ENCODE measurements at places on chromosomes 6 and 20.
A peak's percentile ranks its signal among the peaks of the same experiment; 100 is the strongest.

DNA sequence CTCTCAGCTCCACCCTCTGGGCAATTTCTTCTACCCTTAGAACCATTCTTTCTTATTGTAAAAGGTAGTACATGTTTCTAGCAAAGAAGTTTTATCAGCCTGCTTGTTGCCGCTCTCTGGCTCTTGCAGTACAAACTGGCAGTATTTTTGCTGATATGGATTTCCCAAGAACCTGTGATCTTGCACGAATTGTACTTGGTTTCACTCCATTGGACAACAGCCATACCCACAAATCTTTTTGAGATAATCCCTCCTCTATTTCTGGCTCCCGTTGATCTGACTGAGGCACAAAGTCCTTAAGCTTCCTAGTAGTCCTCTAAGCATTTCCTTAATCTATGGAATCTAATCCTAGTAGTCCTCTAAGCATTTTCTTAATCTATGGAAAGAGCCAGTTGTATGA is 487.0 kb upstream of the PTCHD4 start:
- no peak for DNase-seq

GRCh38 chr20:46572153-46572552 is 21.7 kb upstream of the OCSTAMP start:
- no peak for DNase-seq

GRCh38 chr6:1925743-1926430 is 316.2 kb downstream of the FOXC1 start:
- DNase-seq = no peak

- peak; percentile 58 for DNase-seq
Measured at GRCh38 chr6:35083507-35083906, 57.6 kb downstream of the TCP11 start.

DNA sequence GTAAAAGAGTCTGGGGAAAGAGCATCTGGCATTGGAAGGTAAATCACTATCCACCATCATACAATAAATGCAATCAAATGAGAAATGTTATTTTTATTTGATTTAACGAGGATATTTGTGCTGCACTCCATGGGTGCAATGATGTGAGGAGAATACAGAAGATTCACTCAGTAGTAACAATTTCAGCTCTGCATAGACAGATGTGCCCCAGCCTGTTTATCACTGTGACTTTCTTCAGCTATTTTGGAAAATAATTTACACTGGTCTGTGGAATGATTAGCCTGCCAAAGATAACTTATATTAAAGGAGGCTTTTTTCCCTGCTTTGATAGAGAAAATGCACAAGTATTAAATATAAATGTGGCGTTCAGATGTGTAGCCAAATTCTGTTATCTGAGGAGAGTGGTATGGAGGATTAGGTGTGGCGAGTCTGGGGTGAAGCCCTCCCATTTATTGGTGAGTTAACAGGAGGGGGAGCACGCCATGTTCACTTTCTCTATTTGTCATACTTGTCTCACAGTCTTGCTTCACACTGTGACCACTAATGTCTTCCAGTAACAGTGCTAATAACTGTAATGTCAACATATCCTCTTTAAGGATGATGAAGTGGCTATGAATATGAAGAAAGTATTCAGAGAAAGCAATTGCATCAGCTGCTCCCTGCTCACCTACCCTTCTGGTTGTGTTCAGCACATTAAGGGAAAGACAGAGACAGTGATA is 645.6 kb downstream of the MMUT start:
- no peak for DNase-seq

DNA sequence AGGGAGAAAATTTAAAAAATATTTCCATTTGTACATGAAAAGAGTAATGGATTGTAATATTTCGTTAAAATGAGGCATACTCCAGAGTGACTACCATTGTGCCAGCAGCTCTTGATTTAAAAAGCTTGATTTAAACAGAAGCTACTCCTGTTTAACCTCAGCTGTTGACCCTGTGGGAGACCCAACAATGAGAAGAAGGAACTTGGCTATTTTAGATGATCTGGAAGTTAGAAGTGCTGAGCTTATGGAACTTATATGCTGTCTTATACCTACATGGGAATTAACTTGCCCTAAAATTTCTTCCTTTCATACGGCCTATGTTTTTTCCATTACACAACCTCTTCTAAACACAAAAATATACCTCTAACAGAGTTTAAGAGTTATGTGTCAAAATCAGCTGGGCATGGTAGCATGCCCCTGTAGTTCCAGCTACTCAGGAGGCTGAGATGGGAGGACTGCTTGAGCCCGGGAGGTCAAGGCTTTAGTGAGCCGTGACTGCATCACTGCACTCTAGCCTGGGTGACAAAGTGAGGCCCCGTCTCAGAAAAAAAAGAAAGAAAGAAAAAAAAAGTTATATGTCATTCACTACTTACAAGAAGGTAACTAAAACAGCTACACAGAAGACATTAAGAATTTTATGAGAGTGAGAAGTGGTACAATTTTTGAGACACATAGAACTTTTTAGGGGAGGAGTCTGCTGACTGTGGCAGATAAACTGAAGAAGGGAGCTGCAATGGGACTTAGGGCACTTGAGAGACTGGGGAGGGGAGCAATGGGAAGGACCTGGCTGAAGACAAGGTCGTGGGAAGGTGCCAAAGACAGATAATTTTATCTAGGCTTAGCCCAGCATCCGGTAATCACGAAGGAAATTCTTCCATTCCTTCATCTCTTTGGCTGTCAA is 139.9 kb downstream of the MYB start:
- no peak for DNase-seq

DNA sequence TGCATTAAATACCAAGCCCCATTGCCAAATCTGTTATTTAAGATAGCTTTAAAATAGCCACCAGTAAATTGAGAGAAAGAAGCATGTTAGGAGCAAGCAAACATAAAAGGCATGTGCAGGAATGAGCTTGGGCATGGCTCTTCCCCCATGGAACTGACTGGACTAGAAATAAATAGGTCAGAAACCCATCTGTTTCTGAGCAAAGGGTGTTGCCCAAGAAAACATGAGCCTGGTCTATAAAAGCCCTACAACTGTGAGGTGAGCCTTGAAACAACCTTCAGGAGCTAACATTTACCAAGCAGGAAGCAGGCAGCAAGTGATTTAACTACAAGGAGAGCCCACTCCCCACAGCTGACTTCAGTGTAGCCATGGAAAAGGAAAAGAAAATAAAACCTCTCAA is 126.3 kb downstream of the C6orf118 start:
- no peak for DNase-seq

GRCh38 chr6:137017081-137017480 is 27.7 kb downstream of the IL20RA start:
- DNase-seq = no peak

GRCh38 chr6:35583893-35584688 is 71.4 kb upstream of the TULP1 start:
- DNase-seq = no peak

GRCh38 chr6:30152016-30152673 is 8.9 kb downstream of the TRIM10 start:
- no peak for DNase-seq

- DNase-seq = no peak
Measured at GRCh38 chr6:148055419-148055818, 287.2 kb upstream of the SASH1 start.

DNA sequence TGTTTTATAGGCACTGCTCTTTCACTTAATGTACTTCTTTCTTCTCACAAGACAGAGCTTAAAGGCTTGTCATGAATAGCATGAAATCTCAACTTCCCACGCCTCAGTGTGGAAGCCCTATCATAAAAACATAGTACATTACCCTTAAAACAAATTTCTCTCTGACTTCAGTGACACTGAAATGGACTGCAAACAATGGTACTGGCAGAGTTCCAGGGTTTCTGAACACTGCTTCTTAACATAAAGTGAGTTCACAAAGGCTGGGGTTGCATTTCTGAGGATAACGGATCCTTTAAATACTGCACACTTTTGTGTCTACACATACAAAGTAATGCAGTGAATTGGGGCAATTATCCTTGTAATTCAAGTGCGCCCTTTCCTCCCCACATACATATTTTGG is 32.3 kb upstream of the PLEKHG1 start:
- no peak for DNase-seq

- DNase-seq = no peak
Measured at GRCh38 chr6:8200255-8200654, 97.9 kb upstream of the EEF1E1 start.

- no peak for DNase-seq
Measured at GRCh38 chr6:88629838-88630494, 333.5 kb downstream of the RNGTT start.

- DNase-seq = no peak
Measured at GRCh38 chr6:115629415-115629814, 431.3 kb downstream of the FRK start.

- DNase-seq = no peak
Measured at GRCh38 chr6:14276667-14277404, 159.3 kb downstream of the CD83 start.

DNA sequence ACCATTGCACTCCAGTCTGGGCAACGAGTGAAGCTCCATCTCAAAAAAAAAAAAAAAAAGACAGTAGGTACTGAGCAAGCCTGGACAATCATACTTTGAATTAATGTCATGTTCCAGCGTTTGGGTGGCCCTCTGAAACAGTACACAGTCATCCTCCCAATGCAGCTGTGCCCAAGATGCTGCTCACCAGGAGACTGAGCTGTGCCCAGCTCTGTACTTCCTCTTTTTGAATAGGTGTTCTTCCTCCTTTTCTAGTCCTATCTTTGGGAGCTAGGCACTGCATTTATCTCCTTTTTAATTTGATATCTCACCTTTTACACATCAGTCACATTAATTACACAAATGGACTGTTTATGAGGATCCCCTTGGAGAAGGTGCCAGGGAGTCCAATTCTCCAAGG is 101.5 kb downstream of the RPP40 start:
- DNase-seq = no peak

GRCh38 chr6:46983007-46983411 is 59.1 kb downstream of the ADGRF1 start:
- no peak for DNase-seq

- no peak for DNase-seq
Measured at GRCh38 chr6:157386454-157386853, 5.5 kb downstream of the ZDHHC14 start.

GRCh38 chr6:117264692-117265409 is 507 bp upstream of the VGLL2 start:
- DNase-seq = no peak

GRCh38 chr20:50321797-50322480 is 131.3 kb downstream of the CEBPB start:
- peak; percentile 73 for DNase-seq

DNA sequence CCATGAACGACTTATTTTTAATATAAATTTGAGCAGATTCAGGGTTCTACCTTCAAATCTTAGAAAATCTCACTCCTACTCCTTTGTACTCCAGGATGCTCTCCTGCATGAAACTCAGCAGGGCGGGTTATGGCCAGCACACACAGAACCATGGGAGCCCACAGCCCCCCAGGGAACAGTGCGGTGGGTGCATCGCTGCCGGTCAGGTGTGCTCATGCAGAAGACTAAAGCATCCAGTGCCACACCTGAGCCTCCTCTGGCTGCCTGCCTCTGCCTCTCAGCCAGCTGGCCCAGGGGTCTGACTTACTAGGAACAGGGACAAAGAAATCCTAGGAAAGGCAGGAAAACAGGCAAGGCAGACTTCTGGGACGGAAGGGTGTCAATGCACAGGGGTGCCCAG is 31.8 kb downstream of the EZR start:
- DNase-seq = no peak

DNA sequence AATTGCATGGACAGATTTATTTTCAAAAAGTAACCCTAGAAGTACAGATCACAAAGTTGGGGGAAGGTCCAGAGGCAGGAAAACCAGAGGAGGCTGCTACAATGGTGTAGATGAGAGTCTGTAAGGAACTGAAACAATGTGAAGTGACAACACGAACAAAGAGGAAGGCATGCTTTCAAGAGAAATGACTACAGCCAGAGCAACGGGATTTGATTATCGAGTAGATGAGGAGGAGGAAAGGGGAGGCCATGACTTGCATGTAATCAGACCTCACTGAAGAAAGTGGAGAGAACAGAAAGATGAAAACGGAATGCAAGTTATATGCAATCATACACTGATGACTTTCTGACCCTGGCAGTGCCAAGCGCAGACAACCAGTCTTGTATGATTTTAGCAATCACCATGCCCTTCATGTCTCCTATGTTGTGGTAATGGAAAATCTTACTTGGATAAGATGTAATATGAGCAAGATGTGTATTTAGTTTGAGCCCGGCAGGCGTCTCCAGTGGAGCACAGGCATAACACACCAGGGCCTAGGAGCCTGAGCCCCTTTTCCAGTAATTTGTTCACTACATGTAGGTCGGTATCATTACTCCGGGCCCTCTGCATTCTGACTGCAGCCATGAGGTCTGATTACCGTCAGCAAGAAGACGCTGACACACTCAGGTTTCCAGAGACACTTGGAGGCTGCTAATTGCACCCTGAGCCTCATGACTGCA is 34.0 kb upstream of the FAM83C start:
- no peak for DNase-seq

GRCh38 chr6:119511024-119511423 is 161.5 kb upstream of the MAN1A1 start:
- DNase-seq = no peak

- no peak for DNase-seq
Measured at GRCh38 chr6:116557893-116558292, 4.3 kb downstream of the CALHM4 start.

GRCh38 chr20:47574616-47575364 is 73.1 kb downstream of the NCOA3 start:
- no peak for DNase-seq

GRCh38 chr6:33430991-33431879 is 11.4 kb downstream of the SYNGAP1 start:
- DNase-seq = no peak

DNA sequence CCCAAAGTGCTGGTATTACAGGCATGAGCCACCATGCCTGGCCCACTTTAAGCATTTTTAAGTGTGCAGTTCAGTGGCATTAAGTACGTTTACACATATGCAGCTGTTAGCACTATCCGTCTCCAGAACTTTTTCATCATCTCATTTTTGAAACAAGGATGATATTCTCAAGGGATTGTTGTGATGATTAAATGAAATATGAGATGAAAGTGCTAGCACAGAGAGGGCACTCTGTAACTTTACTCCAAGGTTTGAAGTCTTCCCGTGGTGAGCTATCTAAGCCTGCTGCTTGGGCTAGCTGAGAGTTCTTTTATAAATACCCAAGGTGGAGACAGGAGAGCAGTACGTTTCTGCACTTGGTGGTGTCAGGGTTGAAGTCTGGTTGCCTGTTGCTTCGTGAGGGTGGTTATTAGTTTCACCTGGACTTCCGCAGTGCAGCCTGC is 6.6 kb downstream of the TM9SF4 start:
- no peak for DNase-seq

GRCh38 chr6:137076277-137077068 is 31.7 kb upstream of the IL20RA start:
- DNase-seq = peak; percentile 66

- DNase-seq = no peak
Measured at GRCh38 chr6:138815797-138816528, 20.1 kb downstream of the ECT2L start.

DNA sequence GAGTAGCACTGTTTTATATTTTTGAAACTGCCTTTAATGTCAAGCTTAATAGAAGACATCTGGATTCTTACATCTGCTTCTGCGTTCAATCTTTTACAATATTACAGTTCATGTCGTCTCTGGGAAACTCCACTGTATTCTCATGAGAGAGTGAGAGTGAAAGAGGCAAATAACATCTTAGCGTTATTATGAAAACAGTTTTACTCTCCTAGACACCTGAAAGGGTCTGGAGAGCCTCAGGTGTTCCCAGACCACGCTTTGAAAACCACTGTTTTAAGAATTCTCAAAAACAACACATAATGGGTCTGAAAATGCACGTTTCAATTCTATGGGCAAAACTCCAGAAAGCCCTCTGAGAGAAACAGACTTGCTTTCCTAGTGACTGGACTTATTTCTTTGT is 63.3 kb downstream of the ARHGAP18 start:
- no peak for DNase-seq

All from tibial artery (tissue), 4 donors.